GM13976 (cell line): ENCODE measurements at places on chromosomes 1 and 21.

GRCh38 chr1:153763365-153764225, 11.6 kb upstream of the SLC27A3 start:
- DNase-seq, result no peak

DNA sequence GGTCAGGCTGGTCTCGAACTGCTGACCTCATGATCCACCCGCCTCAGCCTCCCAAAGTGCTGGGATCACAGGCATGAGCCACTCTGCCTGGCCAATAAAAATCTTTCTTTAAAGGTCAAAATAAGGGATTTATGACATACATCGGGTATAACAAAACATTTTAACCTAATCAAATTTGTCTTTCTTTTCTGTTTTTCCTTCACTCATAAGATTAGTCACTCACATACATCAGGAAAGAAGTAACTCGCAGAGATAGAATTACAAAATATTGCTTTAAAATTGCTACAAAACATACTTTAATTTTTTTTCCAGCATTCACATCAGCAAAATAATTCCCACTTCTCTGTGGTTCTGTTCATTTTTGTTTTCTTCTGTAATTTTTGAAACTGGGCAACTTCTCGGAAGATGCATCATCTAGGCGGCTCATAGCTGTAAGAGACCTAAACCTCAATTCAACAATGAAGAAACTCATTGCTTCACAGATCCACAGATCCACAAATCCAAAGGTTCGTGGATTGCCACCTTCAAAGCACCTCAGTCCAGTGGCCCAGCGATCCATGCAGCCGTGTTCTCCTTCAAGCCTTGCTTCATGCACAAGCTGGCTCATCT, 39.7 kb downstream of the NEK2 start:
- DNase-seq, result no peak

DNA sequence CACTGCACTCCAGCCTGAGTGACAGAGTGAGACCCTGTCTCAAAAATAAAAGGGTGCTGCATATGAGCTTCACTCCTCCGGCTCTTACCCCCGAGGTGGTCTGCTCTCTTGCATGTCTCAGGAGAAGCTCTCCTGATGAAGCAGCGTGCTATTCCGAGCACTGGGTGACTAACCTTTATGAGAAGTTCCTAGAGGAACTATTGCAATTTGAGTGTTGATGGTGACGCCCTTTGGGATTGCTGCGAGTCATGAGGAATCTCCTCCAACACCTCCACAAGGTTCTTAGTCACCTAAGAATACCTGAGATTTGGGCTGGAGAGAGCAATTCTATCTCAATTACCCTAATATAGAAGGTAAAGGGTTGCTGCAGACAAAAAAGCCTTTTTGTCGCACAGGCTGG, 40.8 kb upstream of the TINAGL1 start:
- DNase-seq, result no peak

- no peak for DNase-seq
Measured at GRCh38 chr1:24069817-24070216, 42.1 kb downstream of the MYOM3 start.

GRCh38 chr1:50097021-50097679, 11.6 kb upstream of the ELAVL4 start:
- no peak for DNase-seq
